Hippocampal formation (tissue), 2 donors: ENCODE measurements at places on chromosomes 6 and 20.
A peak's percentile ranks its signal among the peaks of the same experiment; 100 is the strongest.

- no peak for DNase-seq
These were observed 116.2 kb downstream of the KCNQ5 start for GRCh38 chr6:72738091-72738490.

DNA sequence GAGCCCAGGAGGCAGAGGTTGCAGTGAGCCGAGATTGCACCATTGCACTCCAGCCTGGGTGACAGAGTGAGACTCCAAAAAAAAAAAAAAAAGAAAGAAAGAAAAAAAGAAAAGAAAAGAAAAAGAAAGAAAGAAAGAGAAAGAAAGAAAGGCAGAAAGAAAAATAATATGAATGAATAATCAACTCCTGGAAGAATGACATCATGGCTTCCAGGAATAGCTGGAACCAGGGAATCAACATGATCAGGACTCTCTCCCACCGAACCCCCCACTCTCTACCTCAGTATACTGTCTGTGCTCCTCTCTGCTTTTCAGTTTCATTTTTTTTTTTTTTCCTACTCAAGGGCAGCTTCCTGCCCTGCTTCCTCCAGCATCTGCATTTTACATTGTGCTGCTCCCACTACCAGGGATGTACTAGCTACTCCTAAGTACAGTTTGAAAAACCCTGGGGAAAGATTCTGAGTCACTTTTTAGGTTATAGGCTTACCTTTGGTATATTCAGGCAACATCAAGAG lies 19.7 kb upstream of the MTCL3 start:
- DNase-seq: no peak

GRCh38 chr6:42113936-42114636 lies 28.3 kb downstream of the C6orf132 start:
- no peak for DNase-seq

DNA sequence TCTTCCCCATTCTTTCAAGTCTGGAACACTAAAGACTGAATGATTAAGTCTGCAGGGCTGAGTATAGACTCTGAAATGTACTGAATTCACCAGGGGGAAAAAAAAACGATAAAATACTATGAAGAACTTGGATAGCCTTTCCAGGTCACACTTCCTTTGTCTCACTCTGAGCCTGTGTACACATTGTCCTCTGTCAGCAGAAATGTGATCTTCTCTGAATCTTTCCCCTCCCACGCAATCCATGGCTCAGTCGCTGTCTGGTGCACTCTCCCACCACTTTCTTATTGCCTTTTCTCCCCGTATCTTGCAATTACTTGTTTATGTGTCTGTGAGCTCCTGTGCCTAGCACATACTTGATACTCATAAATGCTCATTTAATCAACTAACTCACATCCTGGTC lies 212.6 kb upstream of the RSPO3 start:
- no peak for DNase-seq

- no peak for DNase-seq
These were observed 519.5 kb downstream of the PREX1 start for GRCh38 chr20:48308232-48308781.

GRCh38 chr6:37845930-37846329 lies 26.4 kb downstream of the ZFAND3 start:
- no peak for DNase-seq

DNA sequence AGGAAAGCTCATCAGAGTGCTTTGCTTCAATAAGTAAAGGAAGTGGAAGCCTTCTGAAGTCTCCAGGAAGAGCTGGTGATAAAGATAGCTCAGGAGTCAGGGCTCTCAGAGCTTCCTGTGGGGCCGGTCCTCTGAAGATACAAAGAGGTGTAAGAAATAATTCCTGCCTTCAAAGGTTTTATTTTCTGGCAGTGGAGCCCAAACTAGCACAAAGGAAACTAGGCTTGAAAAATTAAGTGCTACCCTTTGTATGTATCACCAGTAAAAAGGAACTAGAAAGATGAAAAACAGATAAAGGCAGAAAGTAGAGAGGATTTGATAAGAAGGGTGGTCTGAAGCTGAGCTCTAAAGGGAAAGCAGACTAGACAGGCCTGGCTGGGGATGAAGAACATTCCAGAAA lies 204.1 kb upstream of the SASH1 start:
- DNase-seq: no peak

DNA sequence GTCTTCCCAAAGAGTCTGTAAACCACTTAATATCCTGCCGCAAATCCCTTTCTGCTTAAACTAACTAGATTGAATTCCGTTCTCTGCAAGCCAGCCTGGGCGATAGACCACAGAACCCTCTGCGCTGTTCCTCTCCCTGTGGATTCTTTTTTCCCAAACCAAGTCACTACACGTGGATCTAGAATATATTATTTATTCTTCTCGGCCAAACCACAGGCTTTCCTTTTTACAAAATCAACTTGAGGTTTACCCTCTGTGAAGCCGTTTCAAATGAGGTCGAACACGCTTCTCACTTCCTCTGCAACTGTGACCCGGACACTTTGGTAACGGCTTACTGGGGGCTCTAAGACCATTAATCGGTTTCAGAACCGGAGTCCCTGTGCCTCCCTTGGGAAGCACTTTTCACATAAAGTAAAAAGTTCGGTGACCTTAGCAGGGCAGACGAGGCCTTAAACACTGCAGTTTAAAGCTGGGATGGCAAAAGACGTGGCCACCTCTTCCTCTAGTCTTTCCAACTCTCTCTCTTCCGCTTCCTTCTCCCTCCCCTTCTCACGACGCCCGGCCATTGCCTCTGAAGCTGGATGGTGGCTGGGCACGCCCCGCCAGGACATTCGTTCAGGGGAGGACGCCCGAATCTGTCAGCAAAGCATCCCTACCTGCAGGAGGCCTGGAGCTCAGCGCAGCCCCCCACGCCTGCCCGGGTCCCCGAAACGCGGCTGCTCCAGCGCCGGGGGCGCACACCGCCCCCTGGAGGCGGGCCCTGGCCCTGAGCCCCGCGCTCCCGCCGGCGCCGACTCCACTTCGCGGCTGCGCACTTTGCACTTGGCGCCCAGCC lies 55.0 kb upstream of the FOXC1 start:
- peak; percentile 74 for DNase-seq

- DNase-seq: no peak
These were observed 92.1 kb upstream of the GCM1 start for GRCh38 chr6:53240761-53241160.

- no peak for DNase-seq
These were observed 50.0 kb upstream of the SCGN start for GRCh38 chr6:25601800-25602673.

DNA sequence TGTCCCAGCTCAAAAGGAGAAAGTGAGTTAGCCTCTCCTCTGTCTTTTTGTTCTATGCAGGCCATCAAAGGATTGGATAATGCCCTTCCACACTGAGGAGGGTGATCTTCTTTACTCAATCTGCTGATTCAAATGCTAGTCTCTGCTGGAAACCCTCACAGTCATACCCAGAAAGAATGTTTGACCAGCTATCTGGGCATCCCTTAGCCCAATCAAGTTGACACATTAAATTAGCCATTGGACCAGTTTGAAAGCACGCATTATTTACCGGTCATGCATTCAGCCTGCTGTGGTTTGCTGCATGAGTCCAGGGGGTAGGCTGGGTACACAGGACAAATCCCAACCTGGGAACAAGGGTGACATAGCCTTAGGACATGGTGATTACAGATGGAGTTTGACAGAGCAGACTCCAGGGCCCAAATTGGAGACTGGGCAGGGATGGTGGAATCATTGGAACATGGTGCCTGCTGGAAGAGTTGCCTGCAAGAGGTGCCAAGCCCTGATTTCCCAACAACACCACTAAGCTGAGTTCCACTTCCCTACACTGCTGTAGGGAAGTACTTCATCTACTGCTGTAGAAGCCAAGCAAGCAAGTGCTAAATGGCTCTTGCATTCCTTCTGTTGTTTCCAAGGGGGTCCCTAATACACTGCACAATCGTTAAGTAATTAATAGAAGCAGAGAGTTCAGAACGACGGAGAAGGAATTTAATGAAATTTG lies 87.7 kb downstream of the RNF182 start:
- DNase-seq: no peak

DNA sequence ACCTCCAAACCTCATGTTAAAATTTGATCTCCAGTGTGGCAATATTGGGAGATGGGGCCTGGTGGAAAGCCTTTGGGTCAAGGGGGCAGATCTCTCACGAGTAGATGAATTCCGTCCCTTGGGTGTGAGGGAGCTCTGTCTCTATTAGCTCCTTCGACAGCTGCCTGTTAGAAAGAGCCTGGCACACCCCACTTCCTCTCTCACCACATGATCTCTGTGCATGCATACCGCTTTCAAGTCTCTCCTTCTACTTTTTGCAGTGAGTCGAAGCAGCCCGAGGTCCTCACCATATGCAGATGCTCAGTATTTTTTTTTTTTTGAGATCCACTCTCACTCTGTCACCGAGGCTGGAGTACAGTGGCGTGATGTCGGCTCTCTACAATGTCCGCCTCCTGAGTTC lies 176.9 kb downstream of the SYNDIG1 start:
- no peak for DNase-seq

DNA sequence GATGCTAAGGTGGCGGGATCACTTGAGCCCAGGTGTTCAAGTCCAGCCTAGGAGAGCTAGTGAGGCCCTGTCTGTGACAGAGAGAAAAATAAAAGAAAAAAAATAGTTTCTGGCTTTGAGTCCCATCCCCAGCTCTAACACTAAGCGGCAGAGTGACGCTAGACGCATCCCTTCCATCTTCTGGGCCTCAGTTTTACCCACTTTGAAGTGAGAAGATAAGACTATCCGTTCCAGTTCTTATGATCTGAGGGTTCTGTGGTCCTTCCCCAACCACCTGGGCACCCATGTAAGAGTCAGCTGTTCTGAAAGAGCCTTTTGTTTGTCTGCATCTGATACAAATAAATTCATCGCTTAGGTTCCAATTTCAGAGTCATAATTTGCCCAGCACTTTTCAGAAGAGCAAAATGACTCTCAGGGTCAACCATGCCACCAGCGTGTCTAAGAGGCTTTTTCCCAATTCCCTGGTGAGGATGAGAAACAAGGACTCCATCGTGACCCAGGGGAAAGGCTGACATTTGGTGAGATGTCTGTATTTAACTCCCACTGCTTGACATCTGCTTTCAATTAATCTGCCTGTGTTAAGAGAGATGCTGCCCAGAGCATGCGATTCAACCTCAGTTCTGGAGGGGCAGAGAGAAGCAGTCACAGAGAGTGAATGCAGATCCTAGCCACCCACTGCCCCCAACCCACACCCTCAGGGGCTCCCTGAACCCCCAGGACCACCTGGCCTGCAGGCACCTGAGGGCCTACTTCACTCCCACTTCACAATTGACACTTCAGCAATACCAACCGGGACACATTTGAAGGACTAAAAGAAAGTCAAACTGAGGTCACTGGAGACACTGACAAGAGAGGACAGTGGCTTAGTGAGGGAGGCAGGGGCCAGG lies 131.6 kb upstream of the TOP1 start:
- DNase-seq: no peak

DNA sequence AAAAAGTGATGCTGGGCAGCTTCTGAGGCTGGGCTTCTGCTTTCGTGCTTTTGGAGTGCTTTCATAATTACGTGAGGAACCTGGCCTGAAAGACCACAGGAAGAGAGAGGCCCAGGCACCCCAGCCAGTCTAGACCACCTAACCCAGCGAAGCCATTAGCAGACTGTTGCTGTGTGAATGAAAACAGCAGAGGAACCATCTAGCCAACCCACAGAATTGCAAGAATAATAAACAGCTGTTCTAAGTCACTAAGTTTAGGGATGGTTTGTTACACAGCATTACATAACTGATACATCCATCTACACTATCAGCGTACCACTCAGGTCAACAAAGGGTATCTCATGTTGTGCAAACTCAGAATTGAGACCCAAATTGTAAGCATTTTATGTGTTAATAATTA lies 34.5 kb downstream of the FGD2 start:
- no peak for DNase-seq

DNA sequence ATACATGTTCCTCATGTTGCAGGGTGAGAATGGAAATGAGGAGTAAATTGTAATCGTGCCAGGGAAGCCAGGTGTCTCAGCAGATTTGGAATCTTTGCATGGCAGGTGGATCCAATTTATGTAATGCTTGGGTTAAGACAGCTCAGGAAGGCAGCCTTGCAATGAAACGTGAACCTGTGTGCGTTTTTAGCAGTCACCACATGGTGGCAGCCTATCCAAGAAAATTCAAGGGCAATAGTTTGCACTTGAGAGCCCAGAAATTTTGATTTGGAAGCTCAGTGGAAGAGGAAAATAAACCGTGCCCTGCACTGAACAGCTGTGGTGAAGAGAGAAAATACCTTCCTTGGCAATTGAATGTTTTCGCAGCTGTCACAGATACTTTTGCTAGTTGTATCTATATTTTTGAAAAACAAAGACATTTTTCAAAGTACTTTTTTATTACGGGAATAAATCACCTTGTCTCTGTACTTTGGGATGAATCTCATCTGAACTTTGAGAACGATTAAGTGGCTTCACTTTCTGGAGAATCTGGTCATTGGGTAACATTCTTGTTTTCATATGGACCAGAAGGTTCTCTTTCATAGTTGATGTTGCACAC lies 26.5 kb downstream of the MTHFD1L start:
- peak; percentile 73 for DNase-seq

GRCh38 chr6:41208439-41209106 lies 7.6 kb upstream of the TREML2 start:
- DNase-seq: no peak

- no peak for DNase-seq
These were observed 102.5 kb upstream of the PTPRT start for GRCh38 chr20:43292222-43292621.
